ENCODE measurements at places on chromosomes 1 and 21.

DNA sequence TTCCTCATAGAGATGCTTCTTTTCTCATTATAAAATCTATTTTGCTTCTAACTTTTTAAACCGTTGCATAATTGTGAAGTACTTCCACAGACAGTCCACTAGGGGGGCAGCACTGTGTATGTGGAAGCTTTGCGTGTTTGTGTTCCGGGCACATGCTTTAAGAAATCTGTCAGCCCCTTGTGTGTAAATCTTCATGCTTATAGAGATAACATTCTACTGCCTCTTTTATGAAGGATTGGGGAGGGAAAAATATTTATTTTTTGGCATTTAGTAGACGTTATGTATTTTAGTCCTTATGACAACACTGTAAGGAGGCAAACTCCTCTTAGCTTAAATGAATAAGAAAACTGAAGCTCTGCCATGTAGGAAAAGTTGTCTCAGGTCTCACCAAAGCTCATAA lies 157.3 kb upstream of the PTGFR start:
- DNase-seq = no peak

- DNase-seq = no peak
Observed at GRCh38 chr1:240282061-240282830, 190.6 kb downstream of the FMN2 start.

GRCh38 chr21:33116676-33117075 lies 46.7 kb downstream of the OLIG1 start:
- DNase-seq = peak; percentile 29

DNA sequence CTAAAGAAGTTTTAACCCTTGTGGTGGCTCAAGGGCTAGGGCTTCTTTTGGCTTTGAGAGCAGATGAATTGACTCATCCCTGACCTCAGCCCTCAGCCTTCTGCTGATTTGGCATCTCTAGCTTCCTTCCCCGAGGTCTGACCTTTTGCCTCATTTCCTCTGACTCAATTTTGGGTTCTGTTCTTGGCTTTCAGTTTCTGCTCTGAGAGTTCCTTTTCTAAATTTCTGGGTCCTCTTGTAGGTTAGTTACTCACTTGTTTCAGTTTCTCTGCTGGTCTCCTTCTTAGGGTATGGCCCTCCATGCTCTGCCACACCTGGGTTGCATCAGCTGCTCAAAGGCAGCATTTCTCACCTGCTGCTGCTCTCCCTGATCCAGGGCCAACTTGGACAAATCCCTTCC lies 19.4 kb downstream of the PDE4B start:
- DNase-seq = no peak

DNA sequence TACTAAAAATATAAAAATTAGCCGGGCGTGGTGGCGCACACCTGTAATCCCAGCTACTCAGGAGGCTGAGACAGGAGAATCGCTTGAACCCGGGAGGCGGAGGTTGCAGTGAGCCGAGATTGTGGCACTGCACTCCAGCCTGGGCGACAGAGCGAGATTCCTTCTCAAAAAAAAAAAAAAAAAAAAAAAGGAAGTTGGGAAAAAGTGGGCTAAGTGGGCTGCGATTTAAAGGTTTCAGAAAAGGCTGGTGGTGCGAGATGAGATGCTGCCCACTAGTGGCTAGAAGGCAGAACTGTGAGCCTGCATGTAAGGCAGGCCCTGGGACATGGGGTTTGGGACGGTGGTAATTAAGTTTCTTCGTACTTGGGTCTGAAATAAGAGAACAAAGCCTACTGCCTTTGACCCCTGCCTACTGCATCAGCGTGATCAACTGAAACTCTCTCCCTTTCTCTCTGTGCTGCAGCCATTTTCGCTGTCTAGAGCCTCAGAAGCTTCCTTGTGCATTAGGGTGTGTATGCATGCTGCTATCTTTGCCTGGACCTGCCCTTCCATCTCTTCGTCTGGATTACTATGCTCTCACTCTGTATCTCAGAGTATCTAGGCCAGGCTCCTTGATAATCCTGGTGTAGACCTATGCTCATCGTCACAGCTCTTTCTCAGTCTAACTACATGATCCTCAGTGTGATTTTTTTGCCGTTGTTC lies 12.4 kb downstream of the FMOD start:
- DNase-seq = peak; percentile 81

Measured in sigmoid colon (tissue), 7 donors.